ENCODE measurements at places on chromosomes 7 and 10.

DNA sequence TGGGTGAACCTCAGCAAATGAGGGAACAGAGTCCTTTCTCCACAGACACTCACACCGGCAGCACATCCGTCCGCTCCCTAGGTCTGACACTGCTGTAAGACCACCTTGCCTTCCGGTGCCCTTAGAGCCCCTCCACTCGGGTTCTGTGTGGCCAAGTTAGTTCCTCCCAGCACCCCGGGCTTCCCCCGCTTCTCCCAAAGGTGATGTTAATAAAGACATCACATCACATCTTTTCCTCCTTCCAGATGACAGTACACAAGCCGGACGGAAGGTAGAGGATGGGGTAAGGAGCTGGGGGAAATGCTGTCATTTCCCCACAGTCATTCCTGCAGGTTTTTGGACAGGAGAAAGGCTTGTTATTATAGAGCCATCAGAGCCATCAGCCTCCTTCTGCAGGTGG lies 42.3 kb downstream of the OAT start:
- DNase-seq, result no peak

GRCh38 chr7:106915407-106915806 lies 50.3 kb downstream of the PIK3CG start:
- DNase-seq, result no peak

DNA sequence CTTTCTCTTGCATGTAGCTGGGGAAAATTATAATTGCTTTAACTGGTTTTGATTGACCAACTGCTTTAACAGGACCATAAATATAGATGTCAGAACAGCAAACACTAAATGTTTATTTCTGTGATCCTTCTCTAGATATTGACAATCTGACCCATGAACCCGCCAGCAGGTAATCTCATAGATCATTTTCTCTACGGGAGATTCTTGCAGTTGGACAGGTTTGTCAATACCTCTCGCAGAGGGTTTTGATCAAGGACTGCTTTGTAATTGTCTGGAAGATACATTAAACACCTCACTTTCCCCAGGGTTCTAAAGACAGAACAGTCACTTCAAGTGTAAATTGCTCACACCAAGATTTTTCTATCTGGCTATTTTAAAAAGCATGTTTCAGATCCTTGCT lies 235.8 kb upstream of the RHOBTB1 start:
- DNase-seq, result no peak

- no peak for DNase-seq
Measured at GRCh38 chr7:137934941-137935883, 66.7 kb downstream of the CREB3L2 start.

DNA sequence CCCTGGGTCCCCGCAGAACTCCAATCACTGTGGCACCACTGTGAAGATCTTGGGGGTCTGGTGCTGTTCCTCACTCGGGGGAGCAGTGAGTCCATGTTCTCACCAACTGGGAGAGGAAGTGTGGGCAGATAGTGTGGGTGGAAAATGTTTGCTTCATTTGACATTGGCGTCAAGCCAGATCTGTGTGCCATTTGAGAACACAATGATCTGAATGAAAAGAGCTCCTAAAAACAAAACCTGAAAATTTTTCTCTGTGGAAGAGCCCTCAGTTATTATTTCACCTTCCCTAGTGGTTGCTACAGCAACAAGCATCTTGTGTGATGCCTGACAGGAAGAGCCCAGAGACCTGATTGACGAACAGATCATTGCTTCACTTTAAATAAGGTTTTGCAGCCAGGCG lies 125.6 kb downstream of the VIPR2 start:
- no peak for DNase-seq

Data from NCI-H1105 treated with DMSO at 0.1 percent for 48 hours (cell line).